HS-27A (cell line): ENCODE measurements at places on chromosomes 16 and 17.

DNA sequence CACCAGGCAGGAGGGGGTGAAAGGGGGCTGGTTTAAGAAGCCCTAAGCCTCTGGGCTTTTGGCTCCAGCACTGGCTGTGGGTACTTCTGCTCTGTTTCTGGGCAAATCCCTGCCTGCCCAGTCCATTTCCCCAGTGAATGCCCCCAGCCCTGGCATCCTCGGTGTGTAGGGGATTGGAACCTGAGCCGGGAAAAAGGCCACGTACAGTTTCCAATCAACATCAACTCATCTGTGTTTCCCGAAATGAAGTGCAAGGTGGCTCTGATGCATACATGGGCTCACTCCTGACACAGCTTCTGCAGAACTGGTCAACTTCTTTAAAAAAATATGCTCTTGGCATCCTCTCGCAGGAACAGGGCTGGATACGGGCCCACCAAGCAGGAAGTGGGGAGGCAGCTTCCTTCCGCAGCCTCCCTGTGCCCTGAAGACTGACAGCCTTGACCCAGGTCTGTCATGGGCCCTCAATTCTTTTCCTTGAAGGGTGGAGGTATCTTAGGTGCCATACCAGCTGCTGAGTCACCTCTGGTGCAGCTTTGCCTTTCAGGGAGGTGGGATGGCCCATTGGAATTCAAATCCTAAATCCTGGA lies 73.3 kb downstream of the N4BP1 start:
- no peak for DNase-seq

- no peak for DNase-seq
Observed at GRCh38 chr17:3754458-3755334, 31.0 kb downstream of the HASPIN start.

GRCh38 chr16:67177743-67178699 lies 5.7 kb downstream of the MATCAP1 start:
- no peak for DNase-seq

GRCh38 chr16:87604634-87605111 lies 2.4 kb downstream of the JPH3 start:
- no peak for DNase-seq

DNA sequence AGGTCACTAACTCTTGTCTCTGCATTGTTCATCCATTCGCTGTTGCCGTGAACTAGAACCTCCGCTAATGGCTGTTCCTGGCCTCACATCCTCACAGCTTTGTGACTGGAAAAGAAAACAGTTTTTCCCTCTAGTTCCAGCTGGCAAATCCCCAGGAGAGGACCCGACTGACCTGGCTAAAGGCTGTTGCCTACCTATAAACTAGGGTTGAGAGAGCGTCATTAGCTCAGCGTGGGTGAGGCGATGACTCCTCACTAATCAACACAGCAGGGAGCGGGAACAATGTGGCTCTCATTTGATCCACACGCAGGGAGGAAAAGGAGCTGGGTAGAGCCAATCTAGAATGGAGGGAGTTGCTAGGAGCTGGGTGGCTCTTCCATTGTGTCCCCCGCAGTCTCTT lies 282.1 kb upstream of the IRX5 start:
- no peak for DNase-seq

DNA sequence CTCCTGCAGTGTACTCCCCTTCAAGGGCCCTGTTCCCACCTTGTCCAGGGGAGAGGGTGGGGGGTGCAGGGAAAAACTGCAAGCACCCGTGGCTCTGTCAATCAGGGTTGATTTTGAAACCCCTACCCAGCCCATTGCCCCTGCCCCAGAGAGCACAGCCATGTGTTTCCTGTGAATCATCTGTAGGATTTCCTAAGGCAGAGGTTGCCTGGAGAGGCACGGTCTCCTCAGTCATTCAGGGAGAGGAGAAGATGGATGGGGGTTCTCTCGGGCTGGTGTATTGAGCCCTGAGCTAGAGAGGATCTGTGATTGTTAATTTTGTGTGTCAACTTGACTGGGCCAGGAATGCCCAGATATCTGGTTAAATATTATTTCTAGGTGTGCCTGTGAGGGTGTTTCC lies 3.5 kb upstream of the AGRP start:
- no peak for DNase-seq

DNA sequence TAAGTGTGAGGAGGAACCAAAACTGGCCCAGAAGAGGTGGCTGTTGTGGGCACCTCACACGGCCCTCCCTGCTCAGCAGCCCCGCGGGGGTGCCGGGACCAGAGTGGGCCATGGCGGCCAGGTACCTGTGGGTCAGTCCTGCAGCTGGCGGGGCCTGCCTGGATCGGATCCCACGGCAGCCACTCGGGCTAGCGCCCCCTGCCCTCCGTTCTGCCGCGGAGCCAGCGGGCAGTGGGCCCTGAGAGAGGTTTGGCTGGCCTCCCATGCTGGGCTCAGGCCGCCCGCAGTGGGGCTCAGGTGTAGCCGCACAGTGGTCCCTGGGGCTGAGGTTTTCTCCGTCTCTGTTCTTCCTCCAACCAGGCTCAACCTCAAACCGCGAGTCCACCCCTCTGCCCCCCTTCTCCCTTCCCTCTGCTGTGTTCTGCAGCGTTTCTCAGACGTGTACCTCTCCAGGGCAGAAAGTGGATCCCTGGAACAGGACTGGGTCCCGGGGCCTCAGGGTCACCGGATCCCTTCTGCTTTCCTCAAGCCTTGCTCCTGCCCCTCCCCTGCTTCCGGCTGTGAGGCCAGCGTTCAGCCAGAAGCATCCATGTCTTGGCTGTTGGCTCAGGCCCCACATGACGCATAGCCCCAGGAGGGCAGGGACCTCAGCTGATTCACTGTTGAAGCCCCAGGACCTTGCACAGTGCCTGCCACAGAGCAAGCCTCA lies 28.6 kb upstream of the ITGA3 start:
- DNase-seq: peak; percentile 95

DNA sequence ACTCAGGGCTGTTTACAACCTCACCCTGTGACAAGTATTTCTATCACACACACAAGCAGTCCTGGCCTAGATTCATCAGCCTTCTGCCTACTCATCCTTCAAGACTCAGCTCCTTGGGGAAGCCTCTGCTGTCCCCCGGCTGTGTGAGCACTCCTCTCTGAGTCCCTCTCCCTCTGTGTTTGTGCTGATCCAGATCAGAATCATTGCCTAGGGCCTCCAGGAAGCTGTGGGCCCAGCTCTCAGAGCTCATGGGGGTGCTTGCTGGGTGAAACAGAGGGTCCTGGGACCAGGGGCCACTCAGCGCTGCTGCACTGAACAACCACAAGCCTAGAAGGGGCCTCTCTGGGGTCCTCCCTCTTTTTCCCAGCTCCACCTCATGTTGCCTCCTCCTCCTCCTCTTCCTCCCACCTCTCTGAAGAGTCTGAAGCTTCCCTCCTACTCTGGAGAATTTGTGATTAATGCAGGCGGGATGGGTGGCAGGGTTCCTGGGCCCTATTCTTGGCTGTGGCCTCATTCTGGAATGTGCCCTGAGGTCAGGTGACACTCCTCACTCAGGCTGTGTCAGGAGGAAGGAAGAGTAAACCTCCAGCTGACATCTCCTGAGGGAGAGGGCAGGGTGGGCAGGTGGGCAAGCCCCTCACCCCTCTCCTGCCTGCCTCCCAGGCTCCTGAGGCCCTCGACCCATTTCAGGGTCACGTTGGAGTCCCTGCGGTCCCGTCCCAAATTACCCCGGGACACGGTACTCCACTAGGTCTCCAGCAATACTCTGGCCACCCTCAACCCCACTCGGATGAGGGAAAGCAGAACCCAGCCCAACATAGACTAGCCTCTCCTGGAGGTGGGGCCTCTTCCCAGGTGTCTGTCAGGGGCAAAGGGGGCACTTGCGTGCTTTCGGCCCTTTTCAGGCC lies 10.1 kb downstream of the WFIKKN2 start:
- no peak for DNase-seq
